ENCODE measurements at places on chromosomes 1 and 21. TPM values are rescaled to one million over a fixed set of nuclear protein-coding genes. Genes with fewer than 3 reads are reported as not detected.

DNA sequence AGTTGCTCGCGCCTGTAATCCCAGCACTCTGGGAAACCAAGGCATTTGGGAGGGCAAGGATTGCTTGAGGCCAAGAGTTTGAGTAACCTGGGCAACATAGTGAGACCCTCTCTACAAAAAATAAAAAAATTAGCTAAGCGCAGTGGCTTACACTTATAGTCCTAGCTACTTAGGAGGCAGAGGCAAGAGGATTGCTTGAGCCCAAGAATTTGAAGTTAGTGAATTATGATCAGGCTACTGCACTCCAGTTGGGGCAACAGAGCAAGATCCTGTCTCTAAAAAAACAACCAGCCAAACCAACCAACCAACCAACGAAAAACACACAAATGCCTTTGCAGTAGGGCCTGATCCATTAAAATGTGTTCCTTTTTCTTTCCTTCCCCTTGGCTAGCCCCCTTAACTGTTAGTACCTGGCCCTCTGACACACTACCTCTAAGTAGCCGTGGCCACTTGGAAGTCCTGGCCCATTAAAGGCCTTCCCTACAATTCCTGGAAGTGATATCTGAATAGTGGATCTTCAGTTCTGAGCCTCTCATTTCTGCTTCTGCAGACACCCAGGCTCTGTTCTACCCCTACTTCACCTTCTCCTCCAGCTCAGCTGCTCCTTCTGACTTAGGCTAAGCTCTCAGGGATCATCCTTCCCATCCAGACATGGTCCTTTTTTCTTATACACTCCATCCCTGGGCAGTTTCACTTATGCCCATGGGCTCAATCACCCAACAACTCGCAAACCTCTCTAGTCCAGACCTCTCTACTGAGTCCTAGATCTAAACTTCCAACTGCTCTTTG is 3.5 kb upstream of the OSCP1 start:
- no peak for DNase-seq

FCN3 gene
- total RNA-seq = not detected

DNA sequence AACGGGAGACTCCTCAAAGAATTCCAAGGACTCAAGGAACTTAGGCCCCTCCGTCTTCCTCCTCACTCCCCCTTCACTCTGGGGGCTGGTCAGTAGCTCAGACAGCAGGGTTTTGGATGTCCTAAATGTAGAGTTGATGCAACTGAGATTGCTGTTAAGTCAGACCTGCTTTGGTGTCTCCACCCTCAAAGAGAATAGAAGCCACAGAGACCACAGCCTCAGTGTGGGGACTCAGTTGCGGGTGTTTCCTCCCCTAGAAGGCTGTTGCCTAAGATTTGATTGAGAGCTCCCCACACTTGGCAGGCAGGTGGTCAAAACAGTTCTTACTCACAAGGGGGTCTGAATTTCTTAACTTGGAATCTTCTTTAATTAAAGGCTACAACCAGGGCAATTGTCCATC is 7.6 kb downstream of the MAN1C1 start:
- DNase-seq = no peak

RNU1-2 gene
- not detected for total RNA-seq

DNA sequence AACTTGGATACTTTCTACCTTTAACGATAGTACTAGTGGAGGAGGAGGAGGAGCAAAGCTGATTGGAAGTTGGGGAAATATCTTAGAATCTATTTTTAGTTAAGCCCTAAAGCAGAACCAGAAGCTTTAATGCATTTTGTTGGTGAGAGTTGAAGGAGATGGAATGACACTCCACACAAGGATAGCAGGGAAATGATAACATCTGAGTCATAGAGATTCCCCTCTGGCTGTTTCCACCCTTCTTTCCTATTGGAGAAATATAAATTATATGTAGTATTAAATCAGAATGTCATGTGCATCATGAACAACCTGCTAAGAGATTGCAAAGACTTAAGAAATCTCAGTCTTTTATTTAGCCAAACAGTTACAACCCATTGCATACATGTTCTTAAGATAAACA is 1357.7 kb downstream of the NCAM2 start:
- peak; percentile 18 for DNase-seq

GRCh38 chr1:66705110-66705509 is 47.1 kb upstream of the DYNLT5 start:
- DNase-seq = peak; percentile 40

CD52 gene
- total RNA-seq = not detected

- DNase-seq = peak; percentile 72
Measured at GRCh38 chr1:78619446-78619802, 824 bp upstream of the IFI44L start.

- no peak for DNase-seq
Measured at GRCh38 chr1:71785000-71785399, 497.3 kb downstream of the NEGR1 start.

DNA sequence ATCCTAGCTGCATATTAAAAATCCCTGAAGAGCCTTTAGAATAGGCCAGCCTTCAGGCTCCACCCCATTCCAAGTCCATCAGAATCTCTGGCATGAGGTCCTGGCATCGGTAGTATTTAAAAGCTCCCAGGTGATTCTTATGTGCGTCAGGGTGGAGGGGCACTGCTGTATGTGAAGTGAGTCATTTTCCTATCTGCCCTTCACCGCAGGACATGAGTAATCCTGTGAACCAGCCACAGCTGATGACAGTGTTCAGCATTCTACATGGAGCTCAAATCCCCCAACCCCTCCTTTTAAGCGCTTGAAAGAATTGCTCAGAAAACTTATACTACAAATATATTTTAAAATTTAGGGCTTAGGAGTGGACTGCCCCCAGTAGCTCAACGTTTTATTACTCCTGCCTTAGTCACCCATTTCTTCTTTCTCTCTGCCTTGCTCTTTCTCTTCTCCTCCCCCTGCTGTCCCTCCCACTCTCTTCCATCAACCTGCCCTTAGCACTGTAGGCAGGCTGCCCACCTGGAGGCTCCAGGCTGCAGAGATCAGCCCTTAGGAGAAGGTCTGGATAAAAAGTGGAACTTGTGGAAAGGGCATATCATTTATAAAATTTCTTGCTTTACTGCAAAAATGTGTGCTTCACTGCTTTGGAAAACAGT is 73.8 kb upstream of the ZNF281 start:
- peak; percentile 99 for DNase-seq

DNA sequence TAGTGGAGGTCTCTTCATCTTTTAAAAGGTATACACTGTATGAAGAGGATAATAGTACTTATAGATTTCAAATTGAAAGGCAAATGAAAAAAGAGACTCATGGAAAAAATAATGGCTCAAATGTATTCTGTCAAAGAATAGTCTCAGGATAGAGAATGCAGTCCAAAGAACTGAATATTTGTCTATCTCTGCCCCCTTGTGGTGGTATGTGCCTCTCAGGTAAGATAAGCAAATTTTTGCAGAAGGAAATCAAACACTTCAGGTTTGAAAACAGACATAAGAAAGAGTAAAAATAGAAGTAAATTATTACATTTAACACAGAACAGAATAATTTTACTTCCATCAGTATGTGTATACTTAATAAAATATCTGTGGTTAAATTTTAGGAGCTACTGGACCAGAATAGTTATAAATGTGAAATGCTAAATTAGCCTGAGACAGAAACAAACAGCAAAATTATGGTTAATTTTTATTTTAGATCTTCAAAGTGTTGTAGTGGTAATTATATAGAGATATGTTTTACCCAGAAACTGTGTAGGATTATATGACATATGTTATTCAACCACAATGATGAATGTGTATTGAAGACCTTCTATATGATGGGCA is 164.4 kb upstream of the PALMD start:
- DNase-seq = peak; percentile 75

TGFBR3 gene
- total RNA-seq = 1.8 TPM

PGLYRP4 gene
- total RNA-seq = not detected

KRTAP19-1 gene
- total RNA-seq = not detected

- peak; percentile 12 for DNase-seq
Measured at GRCh38 chr21:16821588-16821987, 691.3 kb upstream of the CXADR start.

DNA sequence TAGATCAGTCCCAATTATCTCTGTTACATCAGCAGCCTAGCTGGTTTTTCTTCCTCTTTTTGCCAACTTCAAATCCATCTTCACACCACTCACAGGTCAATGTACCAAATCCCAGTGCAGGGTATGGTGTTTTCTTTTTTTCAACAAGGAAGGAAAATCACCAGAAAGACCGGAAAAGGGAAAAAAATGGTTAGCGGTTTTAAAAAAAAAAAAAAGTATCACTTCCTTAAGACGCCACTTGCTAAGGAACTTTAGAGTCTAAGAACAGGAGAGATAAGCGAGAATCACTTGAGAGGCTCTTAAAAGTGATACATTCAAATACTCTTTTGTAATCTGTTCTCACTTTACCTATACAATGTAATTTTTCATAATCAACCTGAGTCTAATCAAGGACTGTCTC is 3.1 kb upstream of the OR10J1 start:
- no peak for DNase-seq

MPZ gene
- 0.89 TPM for total RNA-seq

- DNase-seq = no peak
Measured at GRCh38 chr1:17188889-17189631, 15.9 kb upstream of the PADI1 start.

ADAMTS4 gene
- total RNA-seq = 0.39 TPM

- peak; percentile 5 for DNase-seq
Measured at GRCh38 chr1:151145304-151146071, 943 bp downstream of the SEMA6C start.

RIPPLY3 gene
- 0.64 TPM for total RNA-seq

SPRR2E gene
- total RNA-seq = not detected

DNA sequence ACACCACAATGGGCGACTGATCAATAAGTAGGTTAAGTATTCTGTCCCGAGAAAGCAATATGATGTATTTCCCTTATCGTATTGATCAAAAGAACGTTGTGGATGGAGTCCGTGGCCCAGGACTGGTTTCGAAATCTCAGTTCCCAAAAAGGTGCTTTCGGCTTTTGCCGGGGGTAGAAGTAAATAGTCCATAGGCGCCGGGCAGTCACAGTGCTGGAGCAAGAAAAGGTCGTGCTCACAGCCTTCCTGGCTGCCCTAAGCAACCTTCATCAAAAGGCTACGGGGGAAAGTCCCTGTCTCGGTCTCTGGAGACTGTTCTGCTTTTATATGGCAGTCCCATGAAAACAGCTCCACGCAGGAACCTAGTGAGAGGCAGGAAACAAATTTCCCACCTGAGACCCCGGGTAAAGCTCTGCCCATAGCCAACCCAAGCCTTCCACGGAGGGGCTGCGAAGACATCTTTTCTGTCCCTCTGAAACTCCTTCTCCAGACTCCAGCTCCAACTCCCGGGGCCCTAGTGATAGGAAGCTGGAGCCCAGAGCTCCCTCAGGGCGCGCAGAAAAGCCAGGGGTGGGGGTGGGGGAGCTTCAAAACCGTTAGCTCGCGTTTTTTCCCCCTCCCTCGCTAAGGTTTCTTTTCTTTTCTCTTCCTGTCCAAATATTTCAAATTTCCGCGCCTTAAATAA is 7.0 kb downstream of the CDKN2C start:
- DNase-seq = peak; percentile 94

LMO4 gene
- total RNA-seq = 87.1 TPM

- DNase-seq = peak; percentile 73
Measured at GRCh38 chr1:221715321-221716169, 26.3 kb downstream of the DUSP10 start.

S100A9 gene
- not detected for total RNA-seq

HSD3B2 gene
- total RNA-seq = not detected

GNAT2 gene
- total RNA-seq = not detected

- DNase-seq = no peak
Measured at GRCh38 chr21:43697758-43698643, 20.9 kb upstream of the PDXK start.

DNA sequence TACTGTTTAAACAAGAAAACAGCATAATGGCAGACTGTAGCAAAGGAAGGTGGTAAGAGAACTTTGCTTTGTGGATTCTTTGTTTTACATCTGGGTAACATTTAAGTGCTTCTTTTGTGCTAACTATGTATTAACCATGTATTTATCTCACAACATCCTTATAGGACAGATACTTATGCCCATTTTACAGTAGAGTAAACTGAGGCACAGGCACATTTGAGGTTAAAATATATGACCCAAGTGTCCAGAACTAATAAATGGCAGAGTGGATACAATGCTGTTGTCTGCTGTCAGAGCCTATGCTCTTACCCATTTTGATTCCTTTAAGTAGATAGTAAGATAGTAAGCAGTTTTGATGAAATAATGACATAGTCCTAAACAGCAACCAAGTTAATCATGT is 7.3 kb downstream of the CAPZA1 start:
- DNase-seq = no peak

Data from M059J (cell line).